Brain microvascular endothelial cell (primary cell): ENCODE measurements at places on chromosomes 7 and 10.

- DNase-seq: no peak
Observed at GRCh38 chr7:3254718-3255117, 46.3 kb upstream of the SDK1 start.

DNA sequence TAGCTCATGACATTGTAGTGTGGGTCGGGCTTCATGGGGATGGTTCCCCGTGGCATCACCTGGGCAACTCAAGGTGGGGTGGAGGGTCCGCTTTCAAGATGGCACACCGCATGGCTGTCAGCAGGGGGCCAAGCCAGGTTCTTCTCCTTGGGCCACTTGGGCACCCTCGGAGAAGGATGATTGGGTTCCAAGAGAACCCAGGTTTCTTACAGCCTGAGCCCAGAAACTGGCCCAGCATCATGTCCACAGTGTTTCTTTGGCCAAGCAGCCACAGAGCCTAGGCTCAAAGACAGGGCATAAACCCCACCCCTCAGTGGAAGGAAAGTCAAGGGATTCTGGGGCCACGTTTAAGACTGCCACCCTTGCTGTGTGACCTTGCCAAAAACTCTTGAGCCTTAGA is 110.6 kb downstream of the PTPN20 start:
- no peak for DNase-seq

DNA sequence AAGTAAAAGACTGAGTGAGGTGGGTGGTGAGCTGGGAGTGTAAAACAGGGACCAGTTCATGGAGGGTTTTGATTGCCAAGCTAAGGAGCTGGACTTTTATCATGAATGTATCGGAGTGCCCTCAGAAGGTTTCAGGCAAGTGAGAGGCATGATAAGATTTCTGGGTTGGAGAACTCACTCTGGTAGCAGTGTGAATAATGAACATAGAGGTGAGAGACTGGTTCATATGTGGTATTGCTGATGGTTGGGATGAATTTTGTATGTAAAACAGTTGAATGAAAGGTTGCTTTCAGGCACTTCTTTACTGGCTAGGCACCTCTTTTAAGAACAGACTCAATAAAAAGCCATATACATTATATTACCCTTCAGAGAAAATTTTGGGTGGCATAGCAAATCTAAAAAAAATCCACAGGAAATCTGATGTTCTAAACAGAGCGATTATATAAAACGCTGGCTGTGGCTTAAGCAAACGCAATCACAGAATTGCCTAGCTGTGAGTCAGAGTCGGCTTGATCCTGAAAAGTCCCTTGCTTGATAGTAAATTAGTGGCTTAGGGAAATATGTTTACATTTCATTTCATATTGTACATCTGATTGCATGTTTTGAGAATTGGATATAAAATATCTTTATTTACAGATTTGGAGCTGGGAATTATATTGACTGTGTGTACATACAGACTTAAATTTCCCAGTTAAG is 92.9 kb upstream of the HDAC9 start:
- DNase-seq: peak; percentile 68

DNA sequence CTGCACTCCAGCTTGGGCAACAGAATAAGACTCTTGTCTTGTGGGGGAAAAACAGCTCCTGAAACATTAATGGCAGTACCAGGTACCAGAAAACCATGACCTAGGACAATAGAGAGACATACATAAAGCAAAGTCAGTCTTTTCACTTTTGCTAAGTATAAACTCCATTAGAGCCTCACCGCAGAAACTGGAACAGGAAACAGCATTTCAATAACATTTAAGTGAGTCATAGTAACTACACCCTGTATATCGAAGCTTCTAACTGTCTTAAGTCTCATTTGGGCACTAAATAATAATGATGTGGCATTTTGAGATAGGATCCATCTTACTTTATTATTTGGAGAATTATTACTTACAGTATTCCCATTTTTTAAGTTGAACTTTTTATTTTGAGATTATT is 517.8 kb upstream of the CELF2 start:
- DNase-seq: peak; percentile 51

DNA sequence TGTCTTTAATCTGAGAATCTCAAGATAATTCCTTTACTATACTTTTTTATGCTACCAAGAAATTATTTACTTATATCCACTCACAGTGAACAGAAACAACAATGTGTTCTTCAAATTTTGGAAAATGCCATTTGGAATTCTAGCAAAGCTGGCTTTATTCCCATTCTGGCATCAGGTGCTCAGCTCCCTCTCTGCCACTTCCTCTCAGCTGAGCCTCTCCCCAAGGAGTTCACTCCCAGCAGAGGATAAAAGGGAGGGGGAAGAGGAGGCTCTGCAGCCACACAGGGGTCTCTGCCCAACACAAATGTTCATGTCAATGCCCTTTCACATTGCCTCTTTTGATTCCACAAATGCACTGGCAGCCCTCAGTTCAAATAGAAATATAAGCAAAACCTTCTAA is 116.9 kb downstream of the CPEB3 start:
- no peak for DNase-seq

DNA sequence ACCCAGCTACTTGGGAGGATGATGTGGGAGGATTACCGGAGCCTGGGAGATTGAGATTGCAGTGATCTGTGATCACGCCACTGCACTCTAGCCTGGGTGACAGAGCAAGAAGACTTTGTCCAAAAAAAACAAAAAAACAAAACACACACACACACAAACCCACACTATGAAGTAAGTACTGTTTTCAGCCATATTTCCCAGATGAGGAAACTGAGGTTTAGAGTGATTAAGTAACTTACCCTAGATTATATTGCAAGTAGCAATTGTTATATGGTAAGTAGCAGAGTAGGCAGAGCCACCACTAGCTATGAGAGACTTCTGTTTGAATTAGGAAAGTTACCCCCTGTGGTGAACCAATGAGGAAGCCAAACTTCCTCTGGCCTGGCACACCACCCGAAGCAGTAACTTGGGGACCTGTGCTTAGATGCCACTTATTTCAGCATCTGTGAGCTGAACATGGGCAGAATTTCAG is 61.9 kb downstream of the MCU start:
- DNase-seq: no peak

- no peak for DNase-seq
Observed at GRCh38 chr7:25894002-25894901, 257.7 kb upstream of the NFE2L3 start.

GRCh38 chr10:47339759-47340607 is 8.2 kb upstream of the RBP3 start:
- no peak for DNase-seq

DNA sequence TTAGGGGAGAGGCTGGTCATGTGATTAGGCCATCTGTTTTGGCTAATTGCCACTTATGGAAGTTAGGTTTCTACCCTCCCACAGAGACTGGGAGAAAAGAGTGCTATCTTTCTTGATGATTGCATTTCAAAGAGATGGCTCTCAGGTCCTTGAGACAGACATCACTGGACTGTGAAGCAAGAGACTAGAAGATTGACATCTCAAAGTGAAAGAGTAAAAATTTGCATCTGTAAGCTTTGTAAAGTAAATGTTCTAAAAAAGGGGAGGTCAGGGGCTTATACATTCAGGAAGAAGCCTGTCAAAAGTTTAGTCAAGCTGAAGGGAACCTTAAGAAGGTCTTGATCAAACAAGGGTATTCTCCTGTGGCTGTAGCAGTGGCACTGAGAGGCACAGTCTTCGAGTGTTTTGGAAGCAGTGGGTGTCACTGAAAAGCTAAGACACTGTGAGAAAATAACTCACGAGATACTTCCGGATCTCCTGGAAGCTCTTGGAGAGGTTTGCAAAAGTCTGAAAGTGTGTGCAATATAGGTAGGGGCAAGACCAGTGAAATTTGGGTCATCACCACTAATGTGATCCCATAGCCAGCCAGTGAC is 342.1 kb downstream of the PHF14 start:
- no peak for DNase-seq

- no peak for DNase-seq
Observed at GRCh38 chr10:104527013-104527412, 114.1 kb upstream of the SORCS3 start.

DNA sequence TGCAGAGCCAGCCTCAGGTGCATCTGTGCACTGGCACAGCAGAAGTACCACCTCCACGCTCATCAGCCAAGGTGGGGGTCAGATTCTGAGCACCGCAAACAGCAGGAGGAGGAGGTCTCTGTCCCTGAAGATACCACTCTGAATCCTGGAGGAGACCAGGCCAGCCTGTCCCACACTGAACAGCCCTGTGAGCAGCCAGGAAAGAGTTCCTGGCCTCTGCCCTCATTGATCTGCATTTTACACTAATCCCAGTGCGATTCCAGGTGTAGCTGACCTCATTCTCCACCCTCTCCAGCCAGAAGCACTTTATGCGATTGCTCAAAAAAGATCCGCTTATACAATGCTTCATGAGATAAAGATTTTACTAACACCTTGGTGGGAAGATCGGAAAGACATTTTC is 99.1 kb upstream of the CACUL1 start:
- no peak for DNase-seq

GRCh38 chr10:50990568-50991455 is 83.5 kb upstream of the PRKG1 start:
- DNase-seq: peak; percentile 92

DNA sequence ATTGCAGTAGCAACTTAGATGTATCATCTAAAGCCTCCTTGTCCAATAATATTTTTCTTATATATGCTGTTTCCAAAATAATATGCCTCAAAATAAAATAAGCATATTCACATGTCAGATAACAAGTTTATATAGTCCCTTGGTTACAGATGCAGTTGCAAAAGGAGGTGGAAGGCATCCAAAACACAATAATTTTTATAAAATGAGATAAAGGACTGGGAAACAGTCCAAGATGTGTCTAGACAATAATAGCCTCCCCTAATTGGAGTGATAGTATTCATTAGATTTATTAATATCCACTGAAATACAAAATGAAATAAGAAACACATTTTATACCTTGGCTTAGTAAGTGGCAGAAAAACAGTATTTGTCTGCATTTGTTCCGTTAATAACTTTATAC is 30.3 kb downstream of the BCAP29 start:
- DNase-seq: no peak

- DNase-seq: no peak
Observed at GRCh38 chr7:9022456-9022855, 589.0 kb downstream of the NXPH1 start.
